Cardiac septum (tissue), 1 donor: ENCODE measurements at places on chromosomes 11 and 22. TPM values are rescaled to one million over a fixed set of nuclear protein-coding genes. Genes with fewer than 3 reads are reported as not detected.

- no peak for DNase-seq
Measured at GRCh38 chr22:26435327-26436093, 6.5 kb downstream of the ASPHD2 start.

GRCh38 chr11:119545978-119546915 lies 123.3 kb upstream of the THY1 start:
- no peak for DNase-seq

GRCh38 chr22:28398981-28399380 lies 280.7 kb downstream of the TTC28 start:
- DNase-seq: no peak

DNA sequence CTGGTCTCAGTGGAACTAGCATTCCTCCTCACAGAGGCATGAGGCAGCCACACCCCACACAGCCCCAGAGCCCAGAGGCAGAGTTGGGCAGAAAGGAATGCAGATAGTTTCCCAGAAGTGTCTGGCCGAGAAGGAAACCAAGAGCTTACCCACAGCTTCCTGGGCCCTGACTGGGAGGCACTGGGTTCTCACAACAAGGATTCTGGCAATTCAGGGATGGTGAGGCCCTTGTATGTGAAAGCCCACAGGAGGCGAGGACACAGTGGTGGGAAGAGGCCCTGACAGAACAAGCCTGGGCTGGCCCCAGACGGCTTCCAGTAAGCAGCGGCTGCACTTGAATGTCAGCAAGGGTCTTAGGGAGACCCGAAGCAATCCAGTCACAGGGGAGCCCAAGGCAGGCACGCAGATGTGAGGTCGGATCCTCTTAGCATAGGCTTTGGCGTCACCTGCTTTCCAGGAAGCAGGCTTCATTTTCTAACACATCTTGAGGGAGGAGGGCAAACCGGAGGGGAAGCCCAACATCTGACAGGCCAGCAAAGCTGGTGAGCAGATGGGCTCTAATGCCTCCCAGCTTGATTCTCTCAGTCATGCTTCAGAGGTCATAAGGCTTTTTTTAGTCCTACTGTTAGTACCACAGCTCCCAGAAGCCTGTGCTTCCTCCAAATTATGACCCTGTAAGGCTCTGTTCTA lies 78.3 kb upstream of the AKIP1 start:
- no peak for DNase-seq

DNA sequence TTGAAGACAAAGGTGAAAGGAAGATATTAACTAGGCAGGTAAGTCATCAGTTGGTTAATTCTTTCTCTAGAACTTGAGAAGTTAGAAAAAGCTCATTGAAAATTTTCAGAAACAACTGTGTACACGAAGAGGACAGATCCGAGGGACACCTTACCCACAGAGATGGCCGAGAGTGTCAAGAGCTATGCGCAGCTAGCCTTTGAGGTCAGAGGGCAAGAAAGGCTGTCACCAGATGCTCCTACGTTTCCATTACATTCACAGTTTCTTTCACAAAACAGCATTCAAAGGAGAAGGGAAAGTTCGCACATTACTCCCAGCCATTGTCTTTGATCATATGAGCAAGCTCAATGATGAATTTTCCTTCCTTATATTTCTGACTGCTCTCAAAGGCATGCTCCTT lies 34.8 kb downstream of the YPEL1 start:
- DNase-seq: no peak

GRCh38 chr11:19992162-19992561 lies 168.1 kb downstream of the DBX1 start:
- peak; percentile 3 for DNase-seq

- DNase-seq: no peak
Measured at GRCh38 chr11:118084247-118084646, 2.5 kb downstream of the SMIM35 start.

DNA sequence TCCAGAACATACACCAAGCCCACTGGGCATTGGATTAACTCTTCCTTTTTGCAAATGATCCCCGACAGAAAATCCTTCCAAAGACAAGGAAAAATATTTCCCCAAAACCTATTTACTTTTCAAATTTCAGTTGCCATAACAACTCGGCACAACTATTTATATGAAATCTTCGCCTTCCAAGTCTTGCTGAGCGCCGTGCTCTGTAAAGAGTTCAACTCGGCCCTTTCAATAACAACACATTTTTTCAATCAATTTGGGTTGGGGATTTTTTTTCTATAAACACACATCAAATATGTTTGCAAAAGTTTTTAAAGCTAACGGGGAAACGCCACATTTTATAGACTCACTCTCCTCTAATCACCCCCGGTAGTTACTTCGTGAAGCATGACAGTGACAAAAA lies 333.8 kb downstream of the MN1 start:
- no peak for DNase-seq

DNA sequence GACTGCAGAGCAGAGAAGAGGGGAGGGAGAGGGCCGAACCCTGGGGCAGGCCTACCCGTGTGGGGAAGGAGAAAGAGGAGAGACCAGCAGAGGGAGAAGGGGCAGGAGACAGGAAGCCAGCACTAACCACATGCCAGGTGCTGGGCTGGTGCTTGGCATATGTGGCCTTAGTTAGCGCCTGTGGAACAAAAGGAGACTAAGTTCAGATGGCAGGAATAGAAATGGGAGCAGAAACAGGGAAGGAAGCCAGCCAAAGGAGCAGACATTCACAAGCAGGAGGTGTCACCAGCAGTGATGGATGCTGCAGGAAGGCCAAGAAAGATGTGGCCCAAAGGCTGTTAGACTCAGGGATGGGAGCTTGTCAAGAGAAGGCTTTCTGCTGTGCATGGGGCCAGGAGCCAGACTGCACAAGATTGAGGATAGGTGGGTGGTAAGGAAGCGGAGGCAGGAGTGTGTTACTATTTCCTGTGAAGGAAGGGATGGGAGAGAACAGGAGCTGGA lies 26.7 kb downstream of the TREH start:
- DNase-seq: peak; percentile 44

DNA sequence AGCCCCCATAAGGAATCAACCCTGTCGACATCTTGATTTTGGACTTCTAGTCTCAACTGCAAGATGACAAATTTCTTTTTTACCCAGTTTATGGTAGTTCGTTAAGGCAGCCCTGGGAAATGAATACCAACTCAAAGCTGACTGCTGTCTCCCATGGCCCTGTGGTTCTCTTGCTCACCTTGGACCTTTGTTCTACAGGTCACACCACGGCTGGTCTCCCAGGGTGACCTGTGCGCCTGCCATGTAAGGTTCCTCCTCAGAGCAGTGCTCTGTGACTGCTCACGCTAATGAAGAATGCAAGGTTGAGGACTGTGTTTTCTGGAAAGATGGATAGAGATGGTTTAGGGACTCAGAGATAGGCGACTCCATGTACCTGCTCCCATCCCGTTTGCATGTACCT lies 68.2 kb downstream of the ZNRF3 start:
- DNase-seq: no peak

GRCh38 chr22:48258064-48258701 lies 1495.7 kb downstream of the TBC1D22A start:
- DNase-seq: peak; percentile 38

GRCh38 chr11:134412203-134413042 lies at the start of gene B3GAT1:
Gene B3GAT1 (minus strand): TSS chr11:134412242. CDS start chr11:134387659, 24,583 bp downstream.
- DNase-seq: no peak

DNA sequence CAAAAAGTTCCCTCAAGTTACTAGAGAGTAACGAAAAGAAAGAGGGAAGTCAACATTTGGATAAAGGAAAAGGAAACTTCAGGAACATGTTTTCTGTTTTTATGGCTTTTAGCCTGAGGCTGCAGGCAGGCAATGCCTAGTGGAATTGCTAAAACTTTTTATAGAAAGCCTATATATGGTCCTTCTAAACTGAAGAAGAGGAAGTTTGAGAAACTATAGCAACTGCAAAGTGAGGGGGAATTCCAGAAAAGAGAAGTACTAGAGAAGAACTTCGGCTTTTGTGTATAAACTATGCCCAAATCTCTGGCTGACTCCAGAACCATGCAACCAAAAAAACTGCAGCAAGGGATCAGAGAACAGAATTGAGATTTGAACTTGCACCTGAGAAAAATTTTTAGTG lies 74.3 kb upstream of the ARHGAP42 start:
- no peak for DNase-seq

DNA sequence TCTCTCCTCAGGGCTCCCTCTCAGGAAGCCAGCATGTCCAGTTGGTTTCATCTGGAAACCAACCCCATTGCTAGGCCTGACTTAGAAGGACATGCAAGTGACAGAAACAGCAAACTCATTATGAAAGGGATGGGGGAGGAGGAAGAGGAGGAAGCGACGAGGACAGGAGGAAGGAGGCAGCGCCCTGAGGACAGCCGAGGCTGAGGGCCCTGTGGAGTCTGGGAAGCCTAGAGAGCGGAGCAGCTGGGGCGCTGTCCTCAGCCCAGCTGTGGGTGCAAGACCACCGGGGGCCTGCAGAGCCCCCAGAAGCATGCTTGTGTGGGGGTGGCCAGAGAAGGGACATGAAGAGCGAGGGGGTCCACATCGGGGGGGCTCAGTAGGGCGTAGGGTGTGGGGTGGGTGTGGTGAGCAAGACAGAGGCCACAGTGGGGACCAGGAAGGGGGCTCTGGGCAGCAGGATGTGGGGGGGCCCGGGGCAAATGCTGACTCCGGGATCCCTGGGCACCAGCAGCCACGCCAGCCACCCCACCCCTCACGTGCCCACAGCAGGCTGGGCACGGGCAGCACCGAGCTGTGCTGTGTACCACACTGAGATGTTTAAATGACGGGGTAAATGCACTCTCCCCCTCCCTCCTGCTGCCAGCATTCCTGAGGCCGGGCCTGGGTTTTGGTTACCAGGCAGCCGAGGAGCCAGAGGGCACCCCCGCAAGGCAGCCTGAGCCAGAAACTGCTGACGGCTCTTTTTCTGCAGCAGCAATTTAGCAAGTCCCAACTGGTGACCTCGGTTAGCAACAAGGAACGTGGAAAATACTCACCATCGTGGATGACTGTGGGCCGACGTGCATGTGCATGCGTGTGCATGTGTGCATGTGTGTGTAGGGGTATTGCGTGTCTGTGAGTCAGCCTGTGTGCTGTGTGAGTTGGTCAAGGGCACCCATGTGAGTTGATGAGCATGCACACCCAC lies 82.7 kb upstream of the LINC01488 start:
- peak; percentile 36 for DNase-seq

DNA sequence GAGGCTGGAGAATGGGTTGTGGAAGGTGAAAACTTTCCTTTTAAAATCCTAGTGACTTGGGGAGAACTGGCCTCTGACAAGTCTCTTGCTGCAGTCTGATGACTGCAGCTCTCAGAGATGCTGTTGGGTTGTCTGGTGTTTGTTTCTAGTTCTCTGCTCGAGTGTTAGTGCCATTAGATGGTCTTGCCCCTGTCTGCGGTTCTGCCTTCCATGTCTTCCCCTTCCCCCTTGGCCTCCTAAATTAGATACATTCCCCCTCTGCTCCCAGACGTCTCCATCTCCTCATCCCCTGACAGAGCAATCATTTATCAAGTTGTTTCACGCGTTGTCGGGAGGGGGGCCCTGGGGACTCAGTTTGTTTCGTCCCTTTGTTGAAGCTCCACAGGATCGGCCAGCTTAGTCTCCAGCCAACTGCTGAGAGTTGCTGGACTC lies 67.7 kb downstream of the CECR2 start:
- DNase-seq: no peak

The MS4A2 gene
- 0.67 TPM for total RNA-seq

The OR8H3 gene
- not detected for total RNA-seq

The PCF11 gene
- total RNA-seq: 26.6 TPM

The SAA1 gene
- total RNA-seq: 1.5 TPM

The OR52A5 gene
- not detected for total RNA-seq

The GPR83 gene
- not detected for total RNA-seq

The OR56A1 gene
- not detected for total RNA-seq

The CASP5 gene
- total RNA-seq: not detected

The GGT5 gene
- 12.2 TPM for total RNA-seq

The THY1 gene
- total RNA-seq: 6.8 TPM

The IGLL5 gene
- not detected for total RNA-seq

The MIOX gene
- not detected for total RNA-seq
